ENCODE measurements at places on chromosomes 2 and 18.

GRCh38 chr2:60519231-60519863 is 34.1 kb downstream of the BCL11A start:
- no peak for DNase-seq

DNA sequence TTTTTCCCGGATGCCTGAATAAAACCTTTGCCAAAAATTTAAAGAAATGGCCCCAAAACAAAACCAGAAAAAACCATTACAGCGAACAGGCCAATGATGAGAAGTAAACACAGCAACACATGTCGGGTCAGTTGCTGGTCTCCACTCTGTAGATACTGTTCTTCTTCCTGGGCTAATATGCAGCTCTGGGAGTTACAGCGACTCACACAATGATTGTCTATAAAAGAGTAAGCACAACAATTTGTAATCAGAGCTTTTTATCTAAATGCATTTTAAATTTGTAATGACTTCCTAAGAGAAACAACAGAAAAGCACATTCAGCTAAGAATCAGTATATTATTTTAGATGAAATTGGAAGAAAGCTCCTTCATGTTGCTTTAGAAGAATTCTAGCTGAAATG is 40.3 kb downstream of the GPR155 start:
- DNase-seq = no peak

GRCh38 chr2:217789003-217789735 is 213.6 kb downstream of the TNS1 start:
- peak; percentile 34 for DNase-seq

GRCh38 chr2:30994227-30995056 is 143.8 kb downstream of the GALNT14 start:
- no peak for DNase-seq

DNA sequence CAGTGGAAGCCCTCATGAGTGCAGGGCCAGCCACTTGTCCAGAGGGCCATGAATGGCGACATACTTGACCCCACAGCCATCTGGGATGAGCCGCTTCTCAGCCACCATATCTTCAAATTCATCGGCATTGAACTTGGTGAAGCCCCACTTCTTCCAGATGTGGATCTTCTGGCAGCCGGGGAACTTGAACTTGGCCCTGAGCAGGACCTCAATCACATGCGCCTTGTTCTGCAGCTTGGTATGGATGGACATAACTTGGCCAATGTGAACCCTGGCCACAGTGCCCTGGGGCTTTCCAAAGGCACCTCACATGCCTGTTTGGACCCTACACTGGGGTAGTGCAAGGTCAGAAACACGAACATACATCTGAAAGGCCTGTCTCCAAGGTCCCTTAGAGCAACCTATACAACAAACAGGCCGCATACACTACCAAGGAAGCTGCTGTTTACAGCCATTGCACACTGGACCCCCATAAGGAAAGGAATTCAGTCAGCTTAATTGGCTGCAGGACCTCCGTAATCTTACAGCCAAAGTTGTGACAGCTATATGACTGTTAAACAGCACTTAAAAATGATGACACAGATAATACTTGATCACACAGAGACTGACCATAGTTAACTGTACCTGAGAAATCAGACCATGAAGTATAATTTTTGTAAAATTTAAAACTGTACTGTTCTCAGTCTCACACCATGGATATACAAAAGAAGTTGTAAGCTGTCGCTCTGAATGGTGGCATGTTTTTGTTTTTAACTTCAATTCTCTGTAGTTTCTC is 53.8 kb downstream of the USP34 start:
- DNase-seq = no peak

DNA sequence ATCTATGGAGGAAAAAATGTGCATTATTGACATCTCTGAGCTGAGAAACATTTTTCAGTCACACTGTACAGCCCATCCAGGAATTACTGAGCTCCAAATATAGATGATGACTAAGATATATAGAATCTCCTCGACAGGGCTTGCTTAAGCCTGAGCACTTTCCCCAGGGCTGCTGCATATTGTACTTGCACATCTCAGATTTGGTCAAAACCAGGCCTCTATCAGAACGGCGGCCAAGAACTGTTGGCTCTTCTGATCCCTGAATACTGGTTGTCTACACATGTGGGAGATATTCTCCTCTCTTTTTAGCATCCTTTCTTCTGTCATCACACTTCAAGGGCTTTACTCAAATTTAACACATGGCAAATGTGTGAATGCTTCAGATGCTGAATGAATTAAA is 201.5 kb upstream of the SLC35G4 start:
- DNase-seq = no peak

DNA sequence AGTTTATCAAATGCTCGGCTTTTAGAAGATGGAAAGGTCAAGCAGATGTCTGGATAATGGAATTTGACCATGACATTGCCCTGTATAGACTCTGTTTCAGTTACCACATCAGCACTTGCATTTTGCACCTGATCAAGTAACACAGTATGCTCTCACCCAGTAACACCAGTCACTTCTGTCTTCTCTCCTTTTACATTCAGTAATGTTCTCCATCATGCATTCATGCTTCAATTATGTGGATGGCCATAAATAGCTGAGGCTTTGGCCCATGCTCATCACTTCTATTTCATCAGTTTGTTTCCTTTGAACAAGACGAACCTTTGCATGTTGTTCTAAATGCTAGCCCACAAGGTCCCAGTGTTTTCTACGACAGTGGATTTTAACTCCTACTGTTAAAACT is 322.9 kb upstream of the ACVR2A start:
- DNase-seq = no peak

DNA sequence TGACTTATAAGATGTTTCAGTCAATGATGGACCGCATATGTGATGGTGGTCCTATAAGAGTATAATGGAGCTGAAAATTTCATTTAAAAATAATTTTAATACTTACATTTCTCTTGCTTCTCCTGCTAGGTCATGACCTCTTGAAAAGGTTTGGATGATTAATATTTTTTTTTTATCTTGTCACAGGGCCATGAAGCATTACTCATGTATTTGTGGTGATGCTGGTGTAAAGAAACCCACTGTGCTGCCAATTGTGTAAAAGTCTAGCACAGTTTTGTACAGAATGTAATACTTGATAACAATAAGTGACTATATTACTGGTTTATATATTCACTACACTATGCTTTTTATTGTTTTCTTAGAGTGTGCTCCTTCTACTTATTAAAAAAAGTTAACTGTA is 124.2 kb upstream of the CELF4 start:
- no peak for DNase-seq

DNA sequence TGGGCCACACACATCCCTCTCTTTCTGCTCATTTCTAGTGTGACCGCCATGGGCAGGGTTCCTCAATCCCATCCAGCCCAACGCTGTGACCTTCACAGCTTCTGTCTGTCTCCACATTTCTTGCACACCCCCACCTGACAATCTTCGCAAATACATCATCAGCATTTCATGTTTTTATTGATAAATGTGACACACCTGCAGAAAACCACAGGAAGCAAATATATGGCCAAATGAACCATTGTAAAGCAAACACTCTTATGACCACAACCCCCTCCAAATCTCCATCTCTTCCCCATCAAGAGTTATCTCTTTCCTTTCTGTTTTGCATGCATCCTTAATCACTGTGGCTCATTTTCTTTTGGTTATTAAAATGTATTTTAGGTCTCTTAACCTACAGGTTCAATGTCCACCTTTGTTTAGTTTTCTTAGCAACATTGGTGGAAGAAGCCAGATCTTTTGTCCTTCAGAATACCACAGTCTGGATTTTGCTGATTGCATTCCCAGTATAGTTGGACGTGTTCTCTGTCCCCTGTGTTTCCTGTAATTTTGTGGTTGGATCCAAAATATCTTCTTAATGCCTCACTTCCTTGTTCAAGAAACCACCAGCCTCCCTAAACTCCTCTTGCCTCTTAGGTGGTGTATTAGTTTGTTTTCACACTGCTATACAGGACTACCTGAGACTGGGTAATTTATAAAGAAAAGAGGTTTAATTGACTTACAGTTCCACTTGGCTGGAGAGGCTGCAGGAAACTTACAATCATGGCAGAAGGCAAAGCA is 9.8 kb upstream of the NCK2 start:
- no peak for DNase-seq

DNA sequence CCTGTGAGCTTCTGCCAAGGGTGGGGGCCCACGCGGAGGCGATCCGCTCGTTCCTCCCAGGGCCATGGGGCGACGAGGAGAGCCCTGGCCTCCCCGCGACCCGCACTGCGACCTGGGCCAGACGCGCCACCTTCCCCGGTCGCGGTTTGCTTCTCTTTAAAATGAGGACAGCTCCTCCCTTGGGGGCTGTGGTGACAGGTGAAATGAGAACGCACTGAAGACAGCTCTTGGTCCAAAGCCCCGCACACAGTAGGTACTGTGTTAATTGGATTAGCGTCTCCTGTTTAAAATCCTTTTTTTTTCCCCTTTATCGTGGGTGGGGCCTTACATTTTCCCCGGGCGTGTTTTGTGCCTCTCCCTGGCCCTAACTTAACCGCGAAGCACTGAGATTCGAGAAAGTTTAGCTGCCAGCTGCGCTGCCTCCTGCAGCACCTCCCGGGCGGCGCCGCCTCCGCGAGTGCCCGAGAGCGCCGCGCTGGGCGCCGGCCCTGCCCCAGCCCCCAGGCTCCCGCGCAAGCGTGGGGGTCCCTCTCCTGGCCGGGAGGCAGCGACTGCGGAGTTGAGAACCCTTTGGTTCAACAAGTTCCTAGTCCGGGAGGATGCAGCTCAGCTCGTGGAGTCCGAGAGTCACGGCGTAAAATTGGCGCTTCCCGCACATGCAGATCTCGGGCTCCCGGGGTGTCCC is 1.1 kb downstream of the HPCAL1 start:
- no peak for DNase-seq

DNA sequence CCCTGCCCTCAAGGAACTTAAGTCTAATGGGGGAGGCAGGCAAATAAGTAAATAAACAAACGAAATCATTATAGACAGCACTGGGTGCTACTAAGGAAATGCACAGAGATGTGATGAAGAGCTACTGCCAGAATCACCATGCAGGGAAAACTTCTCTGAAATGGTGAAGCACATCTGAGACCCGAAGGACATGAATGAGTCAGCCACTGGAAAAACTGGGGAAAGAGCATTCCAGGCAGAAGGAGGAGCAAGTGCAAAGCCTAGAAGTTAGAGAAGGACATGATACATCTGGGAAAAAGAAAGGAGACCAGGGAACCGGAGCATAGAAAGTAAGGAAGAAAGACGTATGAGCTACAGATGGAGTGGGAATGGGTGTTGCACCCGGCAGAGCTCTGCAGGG is 56.8 kb downstream of the TGFA start:
- DNase-seq = no peak

DNA sequence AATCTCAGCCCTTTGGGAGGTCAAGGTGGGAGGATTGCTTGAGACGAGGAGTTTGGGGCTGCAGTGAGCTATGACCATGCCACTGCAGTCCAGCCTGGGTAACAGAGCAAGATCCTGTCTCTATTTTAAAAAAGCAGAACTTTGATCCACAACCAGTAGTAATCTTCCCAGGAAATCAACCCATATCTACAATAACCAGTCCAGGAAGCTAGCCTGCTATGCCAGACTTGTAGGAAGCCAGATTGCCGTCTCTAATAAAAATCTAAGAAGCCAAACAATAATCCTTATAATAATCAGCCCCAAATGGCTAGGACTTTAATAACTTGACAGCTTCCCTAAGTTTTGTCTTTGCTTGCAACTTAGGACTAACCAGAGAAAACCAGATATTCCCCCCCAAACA is 9.0 kb upstream of the ALMS1 start:
- no peak for DNase-seq

DNA sequence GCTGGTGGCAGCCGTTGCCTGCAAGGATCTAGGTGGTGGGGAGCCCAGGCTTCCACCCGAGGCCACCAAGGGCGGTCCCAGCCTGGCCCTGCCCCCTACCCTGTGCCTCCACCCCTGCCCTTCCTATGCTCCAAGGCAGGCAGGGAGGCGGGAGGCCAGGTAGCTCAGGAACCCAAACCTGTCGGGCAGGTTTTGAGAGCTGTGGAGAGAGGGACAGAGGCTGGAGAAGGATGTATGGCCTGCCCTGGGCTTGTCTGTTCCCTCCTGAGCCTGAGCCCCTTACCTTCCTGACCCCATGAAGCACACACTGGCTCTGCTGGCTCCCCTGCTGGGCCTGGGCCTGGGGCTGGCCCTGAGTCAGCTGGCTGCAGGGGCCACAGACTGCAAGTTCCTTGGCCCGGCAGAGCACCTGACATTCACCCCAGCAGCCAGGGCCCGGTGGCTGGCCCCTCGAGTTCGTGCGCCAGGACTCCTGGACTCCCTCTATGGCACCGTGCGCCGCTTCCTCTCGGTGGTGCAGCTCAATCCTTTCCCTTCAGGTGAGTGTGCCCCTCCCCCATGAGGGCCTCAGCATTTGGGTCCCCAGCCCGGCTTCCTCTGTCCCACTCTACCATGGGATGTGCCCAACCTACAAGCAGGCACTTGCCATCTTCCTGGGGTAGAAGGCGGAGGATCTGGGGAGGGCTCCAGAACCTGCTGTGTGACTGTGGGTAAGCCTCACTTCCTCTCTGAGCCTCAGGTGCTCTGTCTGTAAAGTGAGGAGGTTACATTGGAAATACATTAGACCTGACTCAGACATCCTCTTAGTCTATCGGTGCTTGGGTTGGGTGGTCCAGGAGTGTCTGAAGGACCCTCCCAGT is at the start of gene PROM2:
Gene PROM2 (plus strand): TSS at position 159 of the 860 bp plus-strand sequence. CDS start 137 bp downstream, at position 296.
- DNase-seq = no peak

DNA sequence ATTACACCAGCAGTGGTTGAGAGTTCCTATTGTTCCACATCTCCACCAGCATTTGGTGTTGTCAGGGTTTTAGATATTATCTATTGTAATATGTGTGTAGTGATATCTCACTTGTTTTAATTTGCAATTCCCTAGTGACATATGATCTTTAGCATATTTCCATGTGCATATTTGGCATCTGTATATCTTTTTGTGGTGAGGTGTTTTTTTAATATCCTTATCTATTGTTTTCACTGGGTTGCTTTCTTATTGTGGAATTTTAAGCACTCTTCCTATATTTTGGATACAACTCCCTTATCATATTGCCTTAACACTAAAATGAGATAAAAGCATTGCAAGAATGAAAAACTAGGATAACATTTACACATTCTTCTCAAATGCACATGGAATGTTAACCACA is 453.9 kb upstream of the FSIP2 start:
- no peak for DNase-seq

GRCh38 chr2:59150217-59150849 is 909.2 kb upstream of the FANCL start:
- no peak for DNase-seq

- DNase-seq = no peak
These were observed 134.2 kb upstream of the NOL4 start for GRCh38 chr18:34358923-34359322.

- DNase-seq = no peak
These were observed 62.5 kb upstream of the RAB27B start for GRCh38 chr18:54765636-54766375.

- no peak for DNase-seq
These were observed 99.0 kb upstream of the CTDP1 start for GRCh38 chr18:79580498-79581171.

- no peak for DNase-seq
These were observed 927 bp upstream of the HOXD13 start for GRCh38 chr2:176091329-176092258.

DNA sequence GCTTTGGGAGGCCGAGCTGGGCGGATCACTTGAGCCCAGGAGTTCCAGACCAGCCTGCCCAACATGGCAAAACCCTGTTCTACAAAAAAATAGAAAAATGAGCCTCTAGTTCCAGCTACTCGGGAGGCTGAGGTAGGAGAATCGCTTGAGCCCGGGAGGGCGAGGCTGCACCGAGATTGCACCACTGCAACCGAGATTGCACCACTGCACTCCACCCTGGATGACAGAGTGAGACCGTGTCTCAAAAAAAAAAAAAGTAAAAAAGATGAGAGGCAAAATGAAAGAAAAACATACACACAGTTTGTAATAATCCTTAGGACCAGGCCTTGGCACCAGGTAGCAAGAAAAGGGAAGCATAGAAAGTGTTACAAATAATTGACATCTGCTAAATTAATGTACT is 22.0 kb downstream of the RBM43 start:
- no peak for DNase-seq

GRCh38 chr2:124805060-124805459 is 780.0 kb downstream of the CNTNAP5 start:
- no peak for DNase-seq
